ENCODE measurements at places on chromosomes 5 and 9.

DNA sequence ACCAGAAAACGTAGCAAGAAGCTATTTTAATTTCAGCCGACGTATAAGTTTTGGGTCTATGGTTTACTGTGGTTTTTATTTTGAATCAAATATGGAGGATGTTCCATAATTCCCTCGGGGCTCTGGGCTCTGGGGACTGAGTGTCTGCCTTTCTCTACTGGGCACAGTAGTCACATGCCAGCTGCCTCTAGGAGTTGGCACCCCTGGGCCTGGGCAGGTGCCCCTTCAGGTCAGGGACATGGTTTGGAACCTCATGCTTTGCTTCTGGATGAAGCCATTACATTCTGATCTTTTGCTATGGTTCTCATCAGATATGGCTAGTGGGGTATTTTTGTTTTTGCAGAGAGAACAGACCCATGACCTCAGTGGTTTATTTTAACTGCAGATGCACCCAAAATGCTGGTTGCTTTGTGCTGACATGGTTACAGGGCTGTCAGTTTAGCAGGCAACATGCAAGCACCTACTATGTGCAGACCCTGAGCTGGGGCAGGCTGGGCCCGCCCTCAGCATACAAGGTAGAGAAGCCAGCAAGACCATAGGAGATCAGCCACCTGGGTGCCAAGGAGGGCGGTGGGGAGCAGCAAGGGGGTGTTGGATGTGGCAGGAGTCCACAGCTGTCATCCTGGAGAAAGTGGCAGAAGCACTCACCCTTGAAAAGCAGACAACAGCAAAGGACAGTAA, 54.5 kb upstream of the PSD2 start:
- DNase-seq: no peak

- peak; percentile 91 for DNase-seq
These were observed 2.5 kb downstream of the MGAT1 start for GRCh38 chr5:180799902-180800801.

DNA sequence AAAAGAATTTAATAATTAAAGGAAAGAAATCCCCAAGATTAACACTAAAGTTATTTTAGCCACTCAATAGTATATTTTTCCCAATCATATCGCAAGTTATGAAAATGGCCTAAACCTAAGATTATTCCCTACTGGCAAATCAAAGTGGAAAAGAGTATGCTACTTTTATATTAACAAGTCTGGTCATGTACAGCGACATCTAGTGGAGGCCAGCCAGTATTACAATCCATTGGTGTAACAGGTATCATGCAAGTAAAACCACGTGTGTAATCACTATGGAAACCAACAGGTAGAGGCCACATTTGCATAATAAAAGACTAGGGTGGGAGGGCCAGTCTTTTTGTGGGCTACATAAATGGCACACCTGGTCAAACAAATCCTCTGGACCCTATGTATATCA, 976.4 kb upstream of the CDH9 start:
- peak; percentile 29 for DNase-seq

GRCh38 chr9:134500931-134501760, 140.5 kb upstream of the COL5A1 start:
- no peak for DNase-seq

GRCh38 chr9:133263557-133263956, 11.4 kb downstream of the ABO start:
- no peak for DNase-seq

DNA sequence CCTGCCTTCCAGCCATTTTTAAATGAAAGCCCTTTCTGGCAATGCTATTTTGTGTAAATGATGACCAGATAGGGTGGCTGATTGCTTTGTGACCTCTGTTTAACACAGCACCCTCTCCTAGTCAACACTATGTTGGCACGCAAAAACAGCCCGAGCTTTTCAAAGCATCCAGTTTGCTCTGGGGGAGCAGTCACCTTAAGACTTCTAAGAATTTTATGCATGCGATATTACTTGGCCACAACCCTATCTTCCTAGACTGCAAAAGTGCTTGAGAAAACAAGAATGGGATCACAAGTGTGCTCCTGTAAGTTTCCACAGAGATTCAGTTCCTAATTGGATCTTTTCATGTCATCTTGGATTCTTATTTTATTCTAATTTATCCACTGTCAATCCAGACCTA, 294.1 kb downstream of the ATPSCKMT start:
- DNase-seq: no peak

All from M059J (cell line).